ENCODE measurements at places on chromosomes 1 and 21.

DNA sequence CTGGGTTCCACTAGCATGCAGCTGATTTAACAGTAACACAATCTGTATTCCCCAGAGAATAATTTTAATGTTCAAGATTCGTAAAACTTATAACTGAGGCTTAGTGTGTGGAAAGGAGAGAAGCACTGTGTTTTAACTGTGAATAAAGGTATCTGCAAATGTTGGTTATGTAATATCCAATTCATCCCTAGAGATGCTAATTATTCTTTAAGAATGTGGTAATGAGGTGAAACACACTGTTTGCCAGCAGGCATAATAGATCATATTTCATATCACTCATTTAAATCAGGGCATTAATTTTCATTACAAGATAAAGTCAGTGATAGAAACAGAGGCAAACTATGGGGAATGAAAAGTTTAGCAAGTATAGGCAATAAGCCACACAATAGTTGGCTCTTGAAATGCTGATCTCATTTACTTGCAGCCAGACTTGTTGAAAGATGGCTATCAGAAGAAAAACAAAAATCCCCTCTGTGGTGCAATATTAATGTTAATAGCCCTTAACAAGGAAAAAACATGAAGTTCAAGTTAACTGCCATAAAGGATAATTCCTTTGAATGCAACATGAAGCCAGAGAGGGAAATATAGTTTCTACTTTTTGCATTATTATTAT is 33.4 kb downstream of the HMCN1 start:
- DNase-seq = no peak

- DNase-seq = no peak
These were observed 8.0 kb upstream of the YBX1 start for GRCh38 chr1:42674214-42674613.

GRCh38 chr21:41545500-41546359 is 37.8 kb upstream of the TMPRSS2 start:
- no peak for DNase-seq

DNA sequence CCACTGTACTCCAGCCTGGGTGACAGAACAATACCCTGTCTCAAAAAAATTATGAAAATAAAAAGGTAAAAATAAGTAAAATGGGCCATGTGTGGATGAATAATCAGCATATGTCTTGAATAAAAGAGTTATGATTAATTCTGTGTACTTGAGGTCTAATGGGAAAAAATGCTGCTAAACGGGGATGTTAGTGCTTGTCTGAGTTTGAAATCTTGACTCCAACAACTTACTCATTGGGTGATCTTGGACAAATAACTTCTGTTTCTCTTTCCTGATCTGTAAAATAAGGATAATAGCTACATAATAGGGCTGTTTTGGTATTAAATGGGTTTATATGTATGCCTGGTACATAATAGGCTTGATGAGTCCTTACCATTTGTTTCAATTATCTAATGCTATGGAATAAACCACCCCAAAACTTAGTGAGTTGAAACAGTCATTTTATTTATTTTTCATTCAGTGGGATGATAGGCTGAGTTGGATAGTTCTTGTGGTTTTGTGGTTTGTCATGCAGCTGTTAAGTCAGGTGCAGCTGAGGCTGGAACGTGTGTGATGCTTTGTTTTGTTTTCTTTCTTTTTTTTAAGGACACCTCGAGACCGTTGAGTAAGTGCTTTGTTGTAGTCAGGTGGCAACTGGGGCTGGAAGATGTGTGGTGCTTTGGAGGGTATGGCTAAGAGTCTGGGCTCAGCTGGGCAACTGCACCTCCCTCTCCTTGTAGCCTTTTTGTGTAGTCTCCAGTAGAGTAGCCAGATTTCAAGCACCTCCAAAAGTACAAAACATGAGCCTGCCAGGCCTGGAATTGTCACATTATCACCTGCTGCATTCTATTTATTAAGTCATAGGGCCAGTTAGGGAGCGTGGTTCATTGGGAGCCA is 4.9 kb downstream of the MDM4 start:
- DNase-seq = peak; percentile 37

DNA sequence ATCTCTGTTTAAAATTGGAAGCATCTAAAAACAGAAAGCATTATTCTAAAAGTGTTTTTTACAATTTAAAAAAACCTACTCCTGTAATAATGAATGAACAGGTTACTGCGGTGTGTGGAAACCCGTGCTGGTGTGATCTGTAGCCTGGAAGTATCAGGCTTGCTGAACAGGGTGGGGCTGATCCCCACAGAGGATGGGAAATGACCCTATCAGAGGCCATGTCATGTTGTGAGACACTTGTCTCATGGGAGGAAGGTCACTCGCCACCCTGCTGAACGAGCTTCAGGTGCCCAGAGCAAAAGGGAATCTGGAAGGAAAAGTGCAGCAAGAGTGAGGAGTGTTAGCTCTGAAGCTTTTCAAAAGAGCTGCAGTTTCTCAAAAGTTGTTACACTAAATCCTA is 320.7 kb downstream of the RRAGC start:
- no peak for DNase-seq

GRCh38 chr1:219927956-219928790 is at the start of gene SLC30A10:
SLC30A10 (minus strand) TSS chr1:219928557; CDS start chr1:219928440, 117 bp downstream.
- peak; percentile 1 for DNase-seq

GRCh38 chr1:19089524-19089923 is 120.5 kb downstream of the UBR4 start:
- DNase-seq = no peak

- no peak for DNase-seq
These were observed 87.4 kb downstream of the UBR4 start for GRCh38 chr1:19122668-19123067.
